ENCODE measurements at places on chromosomes 12 and 14.

GRCh38 chr12:59636945-59637691 is 41.3 kb downstream of the SLC16A7 start:
- no peak for DNase-seq

GRCh38 chr14:68495101-68496039 is 297.5 kb downstream of the ZFP36L1 start:
- DNase-seq, result no peak

DNA sequence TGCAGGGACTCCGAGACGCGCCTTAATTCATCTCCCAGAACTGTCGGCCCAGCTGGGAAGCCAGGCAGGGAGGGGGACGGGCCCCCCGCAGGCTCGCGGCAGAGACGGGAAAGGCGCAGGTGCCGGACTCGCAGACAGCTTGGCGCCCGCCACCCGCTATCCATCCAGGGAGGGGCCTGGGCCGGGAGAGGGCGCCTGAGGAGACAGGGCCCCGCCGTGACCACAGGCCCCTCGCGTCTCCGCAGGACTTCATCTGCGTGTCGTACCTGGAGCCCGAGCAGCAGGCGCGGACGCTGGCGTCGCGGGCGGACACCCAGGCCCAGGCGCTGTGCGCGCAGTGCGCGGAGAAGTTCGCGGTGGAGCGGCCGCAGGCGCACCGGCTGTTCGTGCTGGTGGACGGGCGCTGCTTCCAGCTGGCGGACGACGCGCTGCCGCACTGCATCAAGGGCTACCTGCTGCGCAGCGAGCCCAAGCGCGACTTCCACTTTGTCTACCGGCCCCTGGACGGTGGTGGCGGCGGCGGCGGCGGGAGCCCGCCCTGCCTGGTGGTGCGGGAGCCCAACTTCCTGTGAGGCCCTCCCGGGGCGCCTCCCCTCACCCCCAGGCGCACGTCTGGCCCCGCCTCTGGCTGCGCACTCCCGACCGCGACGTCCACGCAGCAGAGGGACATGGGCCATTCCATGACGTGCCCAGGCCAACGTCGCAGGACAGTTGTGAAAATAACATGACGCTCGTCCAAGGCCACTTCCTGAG is 60.6 kb downstream of the LGMN start:
- peak; percentile 51 for DNase-seq

- DNase-seq, result no peak
These were observed 18.5 kb downstream of the GAS2L3 start for GRCh38 chr12:100591979-100592378.

DNA sequence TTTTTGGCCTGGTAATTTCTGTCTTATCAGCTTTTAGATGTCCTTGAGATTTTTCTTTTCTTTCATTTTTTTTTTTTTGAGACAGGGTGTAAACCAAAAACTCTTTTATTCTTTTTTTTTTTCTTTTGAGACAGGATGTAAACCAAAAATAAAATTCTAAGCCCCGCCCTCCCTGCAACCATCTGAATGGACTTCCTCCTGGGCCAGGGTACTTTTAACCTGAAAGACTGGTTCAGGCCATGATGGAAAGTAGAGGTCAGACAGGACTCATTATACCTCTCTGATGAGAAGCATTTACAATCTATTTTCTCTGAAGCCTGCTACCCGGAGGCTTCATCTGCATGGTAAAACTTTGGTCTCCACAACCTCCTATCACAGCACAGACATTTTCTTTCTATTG is 33.5 kb upstream of the TCL1B start:
- DNase-seq, result no peak

- no peak for DNase-seq
These were observed 287.7 kb downstream of the BTG1 start for GRCh38 chr12:91857813-91858542.

- no peak for DNase-seq
These were observed 119.6 kb downstream of the DERA start for GRCh38 chr12:16030744-16031143.

DNA sequence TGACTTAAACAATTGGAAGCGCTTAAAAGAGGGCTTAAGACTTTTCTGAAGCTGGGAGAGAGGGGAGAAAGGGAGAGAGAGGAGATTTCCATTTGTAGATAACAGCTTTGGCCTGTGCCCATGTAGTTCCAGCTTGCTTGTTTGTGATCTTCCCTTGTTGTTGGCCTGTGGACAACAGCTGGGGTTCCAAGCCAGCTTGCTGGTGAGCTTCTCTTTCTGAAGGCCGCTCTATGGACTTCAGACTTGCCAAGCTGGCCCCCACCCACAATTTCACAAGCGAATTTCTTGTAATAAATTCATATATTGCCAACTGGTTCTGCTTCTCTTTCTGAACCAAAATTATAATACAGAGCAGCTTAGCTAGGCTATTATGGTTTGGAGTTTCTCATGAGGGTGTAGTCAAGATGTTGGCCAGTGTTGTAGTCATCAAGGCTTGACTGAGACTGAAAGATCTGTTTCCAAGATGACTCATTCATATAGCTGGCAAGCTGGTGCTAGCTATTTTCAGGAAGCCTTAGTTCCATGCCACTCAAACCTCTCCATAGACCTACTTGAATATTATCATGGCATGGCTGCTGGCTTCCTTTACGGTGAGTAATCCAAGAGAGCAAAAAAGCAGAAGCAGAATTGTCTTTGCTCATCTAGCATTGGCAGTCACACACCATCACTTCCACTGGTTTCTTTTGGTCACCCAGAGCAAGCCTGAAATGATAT is 89.4 kb downstream of the ATP23 start:
- no peak for DNase-seq

GRCh38 chr14:52325126-52325525 is 11.0 kb downstream of the PTGER2 start:
- DNase-seq, result no peak

DNA sequence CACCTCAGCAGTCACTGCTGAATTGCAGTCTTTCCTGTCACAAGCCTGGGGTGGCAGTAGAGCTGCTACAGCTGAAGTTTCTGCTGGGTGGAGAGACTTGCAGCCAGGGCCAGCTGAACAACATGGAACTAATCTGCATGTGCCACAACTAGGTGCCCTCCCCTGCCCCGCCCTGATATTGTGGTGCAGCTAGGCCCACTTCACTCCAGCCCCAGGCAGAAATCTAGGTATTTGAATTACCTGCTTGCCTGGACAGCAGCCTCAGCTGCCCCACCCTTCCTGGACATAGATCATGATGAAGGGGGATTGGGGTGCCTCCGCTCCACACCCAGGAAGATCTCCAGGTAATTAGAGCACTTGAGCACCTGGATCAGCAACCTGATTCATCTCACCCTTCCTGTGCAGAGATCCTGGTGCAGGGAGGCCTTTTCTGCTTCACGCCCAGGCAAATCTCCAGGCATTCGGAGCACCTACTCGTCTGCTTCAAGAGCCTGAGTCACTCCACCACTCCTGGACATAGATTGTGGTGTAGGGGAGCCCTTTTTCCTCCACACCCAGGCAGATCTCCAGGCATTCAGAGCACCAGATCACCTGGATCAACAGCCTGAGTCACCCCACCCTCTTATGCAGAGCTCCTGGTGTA is 477.0 kb downstream of the SOX5 start:
- DNase-seq, result no peak

DNA sequence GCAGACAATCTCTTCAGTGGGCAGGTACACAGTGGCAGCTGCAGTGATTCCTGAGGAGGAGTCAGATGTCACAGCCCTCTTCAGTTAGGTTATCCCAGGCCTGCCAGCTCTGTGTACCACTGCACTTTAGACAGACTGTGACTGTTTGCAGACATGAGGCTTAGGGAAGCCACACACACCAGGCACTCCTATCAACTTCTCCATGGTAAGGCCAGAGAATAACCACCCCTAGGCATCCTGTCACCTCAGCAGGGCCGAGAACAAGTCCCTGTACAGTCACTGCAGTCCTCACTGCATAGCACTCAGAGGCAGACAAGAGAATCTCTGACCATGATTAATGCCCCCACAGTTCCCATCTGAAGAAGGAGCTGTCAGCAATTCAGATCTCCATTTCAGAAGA is 296.5 kb downstream of the GALC start:
- no peak for DNase-seq

GRCh38 chr12:54019924-54020590 is 8.2 kb upstream of the HOXC6 start:
- DNase-seq, result no peak

DNA sequence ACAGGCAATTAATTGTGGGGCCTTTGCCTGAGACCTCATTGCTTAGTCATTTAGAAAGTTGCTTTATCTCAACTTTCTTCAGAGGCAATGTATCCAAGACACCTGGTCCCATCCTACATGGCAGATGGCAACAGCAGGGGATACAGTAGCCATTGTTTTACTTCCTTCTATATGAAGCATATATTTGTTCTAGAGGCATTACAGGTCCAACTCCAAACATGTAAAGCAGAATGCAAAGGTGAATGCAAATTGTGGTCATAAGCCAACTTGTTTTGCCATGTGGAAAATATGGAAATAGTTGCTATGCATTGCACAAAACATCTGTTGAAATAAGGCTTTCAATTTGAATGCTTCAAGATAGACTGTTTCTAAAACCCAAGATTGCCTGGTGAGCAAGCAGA is 109.8 kb upstream of the BCAT1 start:
- DNase-seq, result no peak

GRCh38 chr14:32083315-32083624 is 6.2 kb downstream of the ARHGAP5 start:
- DNase-seq, result no peak

GRCh38 chr12:98519257-98519907 is 4.0 kb downstream of the TMPO start:
- DNase-seq, result no peak

- DNase-seq, result no peak
These were observed 194.7 kb downstream of the BCL11B start for GRCh38 chr14:99077076-99077843.

DNA sequence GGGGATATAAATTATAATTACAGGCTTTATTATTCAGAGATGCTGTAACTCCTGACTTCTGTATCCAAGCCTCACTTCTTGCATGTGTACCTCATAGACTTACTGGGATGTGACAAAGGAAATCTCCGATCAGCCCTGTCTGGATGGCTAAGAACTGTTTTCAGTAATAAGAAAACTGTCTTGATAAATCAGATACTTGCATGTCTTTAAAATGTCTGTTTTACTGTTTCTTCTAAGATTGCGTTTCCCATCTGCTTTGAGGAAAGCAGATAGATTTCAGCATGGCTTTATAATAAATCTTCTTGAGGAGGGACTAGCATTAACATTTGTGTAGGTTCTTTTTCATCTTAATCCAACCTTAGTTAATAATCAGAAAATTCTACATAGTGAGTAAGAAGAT is 395.9 kb downstream of the EGLN3 start:
- no peak for DNase-seq

GRCh38 chr14:70281939-70282338 is 77.5 kb downstream of the COX16 start:
- no peak for DNase-seq

GRCh38 chr12:76916170-76916540 is 37.3 kb upstream of the CSRP2 start:
- no peak for DNase-seq

DNA sequence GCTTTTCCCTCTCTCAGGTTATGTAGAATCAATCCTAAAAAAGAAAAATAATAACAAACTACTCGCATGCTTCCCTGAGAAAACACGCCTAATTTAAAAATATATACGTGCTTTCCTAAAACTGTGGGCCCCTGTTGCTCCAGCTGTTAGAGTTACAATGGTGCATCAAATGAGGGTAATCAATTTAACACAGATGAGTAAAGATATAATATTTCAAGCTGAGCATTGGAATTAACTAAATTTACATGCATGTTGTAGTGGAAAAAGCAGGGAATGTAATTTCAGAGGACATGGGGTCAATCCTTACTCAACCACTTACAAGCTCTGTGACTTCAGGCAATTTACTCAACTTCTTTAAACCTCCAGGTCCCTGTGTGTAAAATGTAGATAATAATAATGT is 22.4 kb upstream of the LGR5 start:
- DNase-seq, result no peak

DNA sequence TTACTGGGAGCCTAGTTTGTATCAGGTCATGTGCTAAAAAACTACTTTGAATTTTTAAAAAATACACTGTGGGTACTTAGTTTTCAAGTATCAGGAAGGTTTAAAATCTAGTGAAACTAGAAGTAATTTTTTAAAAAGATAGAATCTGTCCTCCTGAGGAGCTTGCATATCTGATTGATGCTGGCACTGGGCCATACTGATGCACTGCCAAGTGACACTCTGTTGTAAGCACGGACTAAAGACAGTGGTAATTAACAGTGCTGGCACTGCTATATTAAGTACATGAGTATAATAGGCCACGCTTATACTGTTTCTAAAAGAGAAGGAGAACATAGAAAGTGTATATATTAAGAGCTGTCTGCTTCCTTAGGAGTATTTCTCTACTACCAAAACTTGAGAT is 10.0 kb upstream of the TBC1D30 start:
- DNase-seq, result no peak

DNA sequence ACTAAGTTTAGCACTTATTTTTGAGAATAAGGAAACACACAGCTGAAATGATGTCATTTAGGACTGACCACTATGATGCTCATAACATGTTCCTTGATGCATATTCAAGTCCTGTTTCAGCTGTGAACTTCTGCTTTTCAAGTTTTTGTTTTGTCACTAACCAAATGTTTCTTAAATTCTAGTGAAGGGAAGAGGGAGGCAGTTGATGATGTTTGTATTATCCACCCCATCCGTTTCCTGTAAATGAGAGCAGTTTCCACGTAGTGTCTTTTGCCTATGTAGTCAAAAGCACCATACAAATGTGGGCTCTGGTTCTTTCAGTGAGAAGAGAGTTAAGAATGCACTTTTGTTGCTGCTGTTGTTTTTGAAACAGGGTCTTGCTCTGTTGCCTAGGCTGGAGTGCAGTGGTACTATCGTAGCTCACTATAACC is 491.8 kb downstream of the PCNX1 start:
- no peak for DNase-seq

DNA sequence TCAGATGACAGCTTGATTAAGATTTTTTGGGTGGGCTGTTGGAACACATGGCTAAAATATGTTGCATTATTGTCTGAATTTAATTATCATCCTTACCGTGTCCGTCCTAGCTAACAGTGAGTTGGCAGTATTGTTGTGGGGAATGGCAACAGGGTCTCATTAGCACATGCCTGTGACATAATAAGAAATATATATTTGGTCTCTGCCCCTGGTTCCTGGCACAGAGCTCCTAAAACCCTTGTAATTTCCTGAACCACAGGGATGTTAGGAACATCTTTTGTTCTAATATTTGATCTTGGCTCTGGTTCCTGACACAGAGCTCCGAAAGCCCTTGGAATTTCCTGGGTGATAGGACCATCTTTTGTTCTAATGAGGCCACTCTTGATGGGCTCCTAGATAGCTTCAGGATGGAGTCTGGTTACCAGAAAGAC is 76.0 kb downstream of the SYNE2 start:
- DNase-seq, result no peak
